Mesothelial cell of epicardium (in vitro differentiated cells): ENCODE measurements at places on chromosomes 7 and 10. TPM values are rescaled to one million over a fixed set of nuclear protein-coding genes. Genes with fewer than 3 reads are reported as not detected.

GRCh38 chr10:12518024-12518423 is 168.7 kb downstream of the CAMK1D start:
- no peak for DNase-seq
- no peaks in the 10 kb centered on the region for H3K4me1 ChIP-seq
- H3K4me3 ChIP-seq = no peak overlapping the region

DNA sequence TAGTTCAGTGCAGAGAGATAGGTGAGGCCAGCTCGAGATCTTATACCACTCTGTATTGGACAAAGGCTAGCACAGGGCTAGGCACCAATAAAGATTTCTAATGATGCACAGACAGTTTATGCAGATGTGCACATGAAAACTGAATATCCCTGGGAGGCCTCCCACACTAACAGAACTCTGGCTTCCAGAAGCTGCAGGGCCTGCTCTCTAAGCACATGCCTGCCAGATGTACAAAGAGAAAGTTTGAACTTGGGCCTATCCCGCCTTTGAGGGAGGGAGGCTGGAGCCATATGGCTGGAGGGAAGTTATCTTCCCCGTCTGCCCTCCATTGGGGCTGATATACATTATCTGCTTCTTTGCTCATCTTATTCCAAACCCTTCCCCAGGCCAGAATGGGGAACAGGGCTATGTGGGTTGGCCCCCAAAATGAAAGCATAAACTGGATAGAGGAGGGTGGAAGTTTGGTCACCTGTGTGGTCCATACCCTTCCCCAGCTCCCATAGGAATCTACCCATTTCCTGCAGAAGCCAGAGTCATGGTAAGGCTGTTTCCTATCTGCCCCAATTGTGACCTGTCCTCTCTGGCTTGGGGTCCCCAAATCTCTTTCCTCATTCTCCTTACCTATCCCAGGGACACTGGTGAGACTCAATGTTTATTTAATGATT is 3.8 kb downstream of the KAZALD1 start:
- DNase-seq = no peak
- peaks cover 38% of the 10 kb centered on the region for H3K4me1 ChIP-seq
- H3K4me3 ChIP-seq = peak overlapping the region; percentile 82

Gene PRRT4
- total RNA-seq = 7.9 to 9.5 TPM (median 9.1 TPM) in 3 replicates

DNA sequence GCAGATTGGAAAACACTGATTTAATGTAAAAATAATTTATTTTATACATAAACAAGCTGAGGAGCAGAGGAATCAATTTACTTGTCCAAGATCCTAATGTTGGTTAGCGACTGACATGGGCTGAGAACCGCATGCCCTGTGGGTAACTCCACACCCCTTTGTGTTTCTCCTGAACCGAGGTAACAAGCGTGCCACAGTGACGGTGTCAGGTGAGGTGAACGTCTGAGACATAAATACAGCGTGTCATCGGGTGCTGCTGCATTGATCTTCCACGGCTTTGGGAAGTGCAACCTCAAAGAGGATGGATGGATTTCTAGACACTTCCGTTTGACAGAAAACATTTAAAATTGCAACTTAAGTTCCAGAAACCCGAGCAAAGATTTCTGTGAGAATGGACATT is 386.8 kb upstream of the ADARB2 start:
- H3K36me3 ChIP-seq = no peaks in the 10 kb centered on the region
- no peaks in the 10 kb centered on the region for H3K4me1 ChIP-seq
- DNase-seq = no peak
- no peak overlapping the region for H3K4me3 ChIP-seq

Gene TACC2
- total RNA-seq = 25.5 to 30.3 TPM (median 27.7 TPM) in 3 replicates

- peaks cover 62% of the 10 kb centered on the region for H3K4me1 ChIP-seq
- H3K27me3 ChIP-seq = peaks cover 77% of the 10 kb centered on the region
- H3K4me3 ChIP-seq = peak overlapping the region; percentile 92
- H3K36me3 ChIP-seq = peaks cover 8% of the 10 kb centered on the region
- no peak for DNase-seq
These were observed 5.0 kb downstream of the TWIST1 start for GRCh38 chr7:19112274-19113001.
